ENCODE measurements at places on chromosomes 5 and 9.

GRCh38 chr9:27572566-27572917 lies 739 bp downstream of the C9orf72 start:
- DNase-seq, result no peak

GRCh38 chr9:132350861-132351315 lies 3.9 kb downstream of the SETX start:
- no peak for DNase-seq

GRCh38 chr9:101028346-101029314 lies at the start of gene PLPPR1:
Gene PLPPR1 (plus strand): TSS chr9:101028727.
- DNase-seq, result peak; percentile 79

DNA sequence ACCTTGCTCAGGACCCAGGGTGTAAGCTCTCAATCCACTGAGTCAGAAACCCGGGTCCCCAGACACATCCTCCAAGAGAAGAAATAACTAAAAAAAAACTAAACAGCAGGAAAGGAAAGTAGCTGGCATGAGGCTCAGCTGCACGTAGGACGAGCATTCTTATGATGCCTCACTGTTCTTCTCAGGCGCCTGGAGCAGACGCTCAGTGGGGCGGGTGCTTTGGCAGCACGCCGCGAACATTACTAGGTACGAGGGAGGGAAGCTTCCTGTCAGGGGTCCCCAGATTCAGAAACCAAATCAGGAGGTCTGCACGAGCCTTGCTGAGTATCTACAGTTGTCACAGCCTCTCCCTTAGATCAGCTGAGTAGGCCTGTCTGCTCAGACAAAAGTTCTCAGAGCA lies 85.8 kb downstream of the SECISBP2 start:
- no peak for DNase-seq

- no peak for DNase-seq
These were observed 78.7 kb upstream of the MAN2A1 start for GRCh38 chr5:109611061-109611460.

- DNase-seq, result no peak
These were observed 12.1 kb downstream of the MAN2A1 start for GRCh38 chr5:109701792-109702191.

DNA sequence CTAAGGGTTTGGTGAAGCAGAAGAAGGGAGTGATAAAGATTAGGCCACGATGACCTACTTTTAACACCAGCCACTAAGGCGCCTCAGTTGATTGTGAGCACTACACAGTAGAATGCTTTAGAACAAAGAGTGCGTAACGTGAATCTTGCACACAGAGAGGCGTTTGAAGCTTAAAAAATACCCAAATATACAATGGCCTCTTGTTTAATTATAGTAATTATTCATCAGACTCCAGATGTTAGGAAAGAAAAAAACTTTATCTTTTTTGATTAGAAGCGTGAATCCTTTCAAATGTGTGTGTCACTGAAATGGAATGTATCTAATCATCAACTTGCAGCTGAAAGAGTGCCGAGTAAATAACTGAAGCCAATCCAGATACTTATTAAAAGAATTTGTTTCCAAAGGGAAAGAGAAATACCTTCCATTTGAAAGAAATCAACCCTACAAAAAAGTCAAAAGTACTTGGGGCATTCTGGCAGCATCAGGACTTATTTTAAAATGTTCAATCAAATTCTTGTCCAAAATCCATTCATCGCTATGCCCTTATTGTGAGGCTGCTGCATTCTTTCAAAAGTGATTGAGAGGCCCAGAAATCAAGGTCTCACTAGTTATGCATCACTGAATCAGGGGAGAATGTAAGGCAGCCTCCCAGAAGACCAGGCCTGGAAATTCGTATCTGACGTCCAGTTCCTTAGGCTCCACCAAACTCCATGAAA lies 337.5 kb downstream of the ZNF608 start:
- no peak for DNase-seq

DNA sequence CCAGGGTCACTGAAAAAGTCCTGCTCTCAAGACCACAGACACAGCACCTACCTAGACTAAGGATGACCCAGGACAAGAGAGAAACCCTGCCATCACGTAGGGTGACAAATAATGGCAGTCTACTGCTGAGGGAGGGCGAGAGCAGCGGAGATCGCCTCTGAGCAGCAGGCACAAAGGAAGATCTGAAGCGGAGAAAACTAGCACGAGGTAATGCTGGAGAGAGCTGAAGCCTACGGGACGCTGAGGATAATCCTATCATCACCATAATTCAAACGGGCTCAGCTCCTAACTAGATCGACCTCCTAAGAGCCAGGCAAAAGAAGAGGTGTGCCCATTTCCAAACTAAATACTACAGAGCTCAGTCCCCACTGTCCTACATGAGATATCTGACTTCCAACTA lies 41.3 kb downstream of the FBXO10 start:
- no peak for DNase-seq

DNA sequence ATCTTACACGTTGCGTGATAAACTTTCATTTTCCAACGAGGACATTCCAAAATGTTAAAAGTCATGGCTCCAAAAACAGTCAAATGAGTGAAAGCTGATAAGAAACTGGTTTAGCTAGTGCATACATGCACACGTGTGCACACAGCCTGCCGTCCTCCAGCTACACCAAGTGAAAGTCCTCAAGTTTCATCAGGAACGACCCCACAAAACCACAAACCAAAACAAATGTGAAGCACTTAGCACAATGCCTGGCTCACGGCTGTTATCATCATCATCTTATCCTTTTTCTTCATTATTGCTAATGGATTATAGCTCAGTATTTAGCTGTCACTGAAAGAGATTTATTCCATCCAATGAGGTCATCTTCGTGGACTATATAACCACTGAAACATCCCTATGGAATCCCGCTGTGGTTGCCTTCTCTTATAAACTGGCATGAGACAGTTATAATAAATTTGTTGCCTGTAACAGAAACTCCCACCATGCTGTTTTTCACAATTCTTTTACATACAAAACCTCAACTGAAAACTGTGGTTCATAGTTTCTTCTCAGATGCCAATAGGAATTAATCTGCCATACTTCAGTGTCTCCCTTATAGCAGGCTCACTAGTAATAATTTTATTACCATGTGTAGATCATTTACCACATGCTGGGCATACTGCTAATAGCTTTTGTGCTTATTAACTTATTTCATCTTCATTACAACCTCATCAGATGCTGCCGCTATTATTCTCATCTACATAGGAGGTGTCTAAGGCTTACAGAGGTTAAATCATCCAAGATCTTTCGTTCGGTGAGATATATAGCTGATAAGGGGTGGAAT lies 56.1 kb downstream of the SAXO1 start:
- no peak for DNase-seq

DNA sequence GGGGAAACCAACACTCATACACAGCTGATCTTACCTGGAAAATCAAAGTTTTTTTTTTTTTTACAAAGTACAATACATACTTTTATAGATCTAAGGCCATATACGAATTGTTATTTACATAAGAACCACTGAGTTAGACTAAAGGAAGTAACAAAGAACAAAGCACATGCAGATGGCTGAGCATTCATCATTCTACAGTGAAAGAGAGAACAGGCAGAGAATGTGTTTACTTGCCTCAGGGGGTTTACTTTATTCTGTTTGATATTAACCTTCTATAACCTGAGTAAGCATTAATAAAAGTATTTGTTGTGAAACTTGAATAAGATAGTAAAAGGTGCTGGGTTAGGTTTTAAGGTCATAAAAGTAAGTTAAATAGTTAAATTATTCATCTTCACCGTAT lies 54.7 kb downstream of the SLC38A9 start:
- no peak for DNase-seq

DNA sequence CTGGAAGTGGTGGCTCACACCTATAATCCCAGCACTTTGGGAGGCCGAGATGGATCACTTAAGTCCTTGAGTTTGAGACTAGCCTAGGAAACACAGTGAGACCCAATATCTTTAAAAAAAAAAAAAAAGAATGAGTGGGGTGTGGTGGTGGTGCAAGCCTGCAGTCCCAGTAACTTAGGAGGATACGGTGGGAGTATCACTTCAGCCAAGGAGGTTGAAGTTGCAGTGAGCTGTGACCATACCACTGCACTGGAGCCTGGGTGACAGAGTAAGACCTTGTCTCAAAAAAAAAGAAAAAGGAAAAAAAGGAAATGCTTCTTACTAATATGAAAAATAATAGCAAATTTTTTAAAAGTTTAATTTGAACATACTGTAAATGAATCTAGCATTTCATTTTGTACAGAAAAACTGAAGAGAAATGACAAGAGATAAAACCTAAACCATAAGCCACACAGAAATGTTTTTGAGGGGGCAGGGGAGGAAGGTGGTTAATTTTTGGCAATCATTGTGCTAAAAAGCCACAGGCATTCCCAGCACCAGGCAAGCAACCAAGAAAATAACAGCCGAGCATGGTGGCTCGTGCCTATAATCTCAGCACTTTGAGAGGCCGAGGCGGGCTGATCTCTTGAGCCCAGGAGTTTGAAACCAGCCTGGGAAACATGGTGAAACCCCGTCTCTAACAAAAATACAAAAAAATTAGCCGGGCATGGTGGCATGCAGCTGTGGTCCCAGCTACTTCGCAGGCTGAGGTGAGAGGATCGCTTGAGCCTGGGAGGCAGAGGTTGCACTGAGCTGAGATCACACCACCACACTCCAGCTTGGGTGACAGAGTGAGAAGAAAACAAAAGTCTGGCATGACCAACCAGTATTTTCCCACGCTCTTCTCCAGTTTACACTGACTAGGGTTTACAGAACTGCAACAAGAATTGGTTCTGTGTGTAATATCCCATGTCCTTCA lies 114.5 kb upstream of the NR5A1 start:
- DNase-seq, result no peak

Measured in chondrocyte (in vitro differentiated cells).